NCI-H187 (cell line): ENCODE measurements at places on chromosomes 5 and 9.

GRCh38 chr5:143147383-143147782 lies 256.1 kb downstream of the NR3C1 start:
- DNase-seq: no peak

DNA sequence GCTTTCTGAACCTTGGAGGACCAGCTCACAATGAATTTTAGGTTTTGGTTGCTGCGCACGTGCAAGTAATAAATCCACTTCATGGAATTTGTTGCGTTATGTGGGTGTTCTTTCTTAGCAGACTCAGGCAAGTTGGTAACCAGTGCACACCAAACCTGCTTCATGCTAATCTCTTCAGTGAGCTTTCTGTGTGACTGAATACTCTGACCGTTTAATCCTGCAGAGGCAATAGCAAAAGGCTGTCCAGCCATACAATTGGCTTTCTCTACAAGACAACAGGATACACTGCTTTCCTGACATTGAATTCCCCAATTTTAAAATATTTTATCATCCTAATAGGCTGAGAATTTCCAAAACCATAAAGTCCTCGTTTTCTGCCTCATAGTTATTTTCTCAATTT lies 10.3 kb downstream of the UGT3A2 start:
- DNase-seq: no peak

DNA sequence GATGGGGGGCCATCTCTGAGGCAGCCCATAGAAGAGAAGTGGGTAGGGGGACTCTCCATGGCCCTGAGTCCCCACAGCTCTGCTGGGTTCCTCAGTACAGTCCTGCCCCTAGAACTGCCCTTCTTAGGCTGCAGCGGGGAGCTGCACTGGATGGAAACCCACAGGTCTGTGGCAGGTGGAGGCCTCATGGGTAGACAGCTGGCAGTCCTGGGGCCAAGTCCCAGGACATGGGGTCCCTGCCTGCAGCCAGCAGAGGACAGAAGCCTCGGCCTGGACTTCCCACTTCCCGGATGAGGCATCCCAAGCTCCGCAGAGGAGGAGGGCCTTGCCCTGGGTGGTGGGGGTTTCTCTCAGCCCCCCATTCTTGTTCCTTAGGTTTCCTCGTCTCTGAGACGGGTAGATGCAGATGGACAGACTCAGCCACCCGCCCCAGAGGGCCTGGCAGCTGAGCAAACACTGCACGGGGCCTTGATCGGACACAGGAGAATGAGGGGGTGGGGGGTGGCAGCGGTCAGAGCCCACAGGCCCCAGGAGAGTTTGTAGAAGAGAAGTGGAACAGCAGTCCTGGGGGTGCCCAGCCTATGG lies 153.8 kb downstream of the C9orf50 start:
- no peak for DNase-seq

DNA sequence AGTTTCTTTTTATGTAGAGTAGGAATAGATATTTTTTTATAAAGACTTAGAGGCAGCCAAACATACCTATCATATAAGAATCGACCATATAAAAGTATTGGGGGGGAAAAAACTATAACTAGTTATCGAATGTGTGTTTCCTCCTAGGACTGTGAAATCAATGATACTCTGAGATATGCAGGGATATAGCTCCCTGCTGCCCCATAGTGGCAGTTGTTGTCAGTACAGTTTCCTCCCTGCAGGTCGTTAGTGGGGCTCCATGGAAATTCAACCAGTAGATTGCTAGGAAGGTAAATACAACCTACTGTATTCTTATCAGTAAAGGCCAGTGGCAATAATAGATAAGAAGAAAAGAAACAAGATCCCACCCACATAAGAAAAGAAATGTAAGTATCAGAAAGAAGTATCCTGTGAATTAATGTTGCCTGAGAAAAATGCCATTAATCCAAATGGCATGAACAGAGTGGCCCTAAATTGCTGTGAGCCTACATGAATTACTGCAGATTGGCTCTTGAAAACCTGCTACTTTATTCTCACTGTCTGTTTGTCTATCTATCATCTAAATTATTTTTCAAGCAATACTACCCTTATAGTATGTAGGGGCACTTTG lies 136.9 kb upstream of the FBN2 start:
- DNase-seq: no peak

DNA sequence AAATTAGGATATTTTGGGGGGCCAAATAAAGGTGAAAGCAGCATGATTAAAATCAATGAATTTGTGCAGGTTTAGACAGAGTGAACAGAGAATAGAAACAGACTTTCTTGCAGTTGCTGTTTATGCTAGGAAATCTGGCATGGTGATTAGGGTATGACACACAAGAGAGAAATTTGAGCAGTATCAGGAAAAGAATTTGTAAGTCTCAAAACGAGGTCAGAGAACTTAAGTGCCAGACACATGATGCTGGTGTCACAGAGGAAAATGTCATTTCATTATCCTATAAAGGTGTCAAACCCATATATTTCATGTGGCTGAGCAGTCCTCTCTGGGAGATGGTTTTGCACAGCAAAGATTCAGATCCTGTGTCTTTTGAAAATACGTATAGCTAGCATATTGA lies 15.7 kb downstream of the LVRN start:
- DNase-seq: no peak

GRCh38 chr5:130912088-130912487 lies 253.0 kb downstream of the HINT1 start:
- DNase-seq: no peak

GRCh38 chr5:124315741-124316415 lies 430.6 kb downstream of the ZNF608 start:
- no peak for DNase-seq

DNA sequence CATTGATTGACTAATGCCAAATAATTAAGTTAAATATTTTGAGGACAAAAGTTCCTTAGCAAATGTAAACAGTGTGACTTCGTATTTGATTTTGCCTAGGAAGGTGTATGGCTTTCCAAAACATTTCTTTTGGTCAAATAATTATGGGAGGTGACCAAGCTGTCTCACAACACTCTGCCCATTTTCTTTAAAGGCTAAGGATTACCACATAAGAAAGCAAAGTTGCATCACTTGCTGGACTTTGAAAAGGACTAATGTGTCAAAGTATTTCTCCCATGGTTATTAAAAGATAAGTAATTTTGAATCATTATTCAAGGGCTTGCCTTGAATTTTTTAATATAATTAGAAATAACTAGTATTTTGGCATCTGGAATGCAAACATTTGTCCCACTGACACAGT lies 74.7 kb downstream of the HAPLN1 start:
- no peak for DNase-seq

DNA sequence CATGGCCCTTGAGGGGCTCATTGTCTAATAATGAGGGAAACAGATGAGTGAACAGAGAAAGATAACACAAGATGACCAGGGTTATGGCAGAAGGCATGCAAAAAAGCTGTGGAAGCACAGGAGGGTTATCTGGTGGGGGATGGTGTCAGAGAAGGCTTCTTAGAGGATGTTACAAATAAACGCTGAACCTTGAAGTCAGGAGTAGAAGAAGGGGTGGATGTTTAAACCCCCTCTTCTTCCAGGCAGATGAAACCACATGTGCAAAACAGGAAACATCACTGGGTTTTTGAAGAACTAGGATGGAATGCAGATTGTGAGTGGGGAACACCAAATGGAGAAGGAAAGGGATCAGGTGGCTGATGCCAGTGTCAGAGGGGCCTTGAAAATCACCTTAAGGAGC lies 41.8 kb upstream of the NR5A1 start:
- no peak for DNase-seq

DNA sequence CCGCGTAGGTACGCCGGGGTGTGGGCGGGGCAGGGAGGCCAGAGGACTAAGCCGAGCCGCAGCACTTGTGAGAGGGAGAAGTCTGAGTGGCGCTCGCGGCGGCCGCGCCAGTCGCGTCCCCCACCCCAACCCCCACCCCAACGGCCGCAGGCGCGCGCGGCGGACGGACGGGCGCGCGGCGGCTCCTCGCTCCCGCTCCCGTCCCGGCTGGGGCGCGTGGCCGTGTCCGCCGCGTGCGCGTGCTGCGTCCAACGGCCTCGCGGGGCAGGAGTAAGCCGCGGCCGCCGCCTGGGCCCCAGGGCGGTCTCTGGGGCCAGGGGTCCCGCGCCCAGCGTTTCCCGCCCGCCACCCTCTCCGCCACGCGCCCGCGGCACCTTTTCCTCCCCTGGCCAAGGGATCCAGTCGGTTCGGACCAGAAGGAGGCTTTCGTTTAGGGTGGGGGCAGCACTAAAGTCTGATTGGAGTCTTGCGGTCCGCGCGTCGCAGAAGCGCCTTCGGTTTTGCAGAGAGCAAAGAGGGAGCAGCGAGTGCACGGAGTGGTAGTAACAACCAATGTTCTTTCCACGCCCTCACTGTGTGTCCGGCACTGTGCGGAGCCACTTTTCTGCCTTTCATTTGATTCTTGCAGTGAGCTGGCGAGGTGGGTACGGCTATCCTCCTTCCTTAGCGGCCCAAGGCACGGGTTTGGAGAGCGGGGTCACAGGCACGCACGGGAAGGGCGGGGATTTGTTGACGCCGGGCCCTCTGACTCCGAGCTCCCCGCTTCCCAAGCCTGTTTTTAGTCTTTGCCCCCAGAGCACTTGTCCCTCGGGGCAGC lies 483 bp downstream of the G3BP1 start:
- DNase-seq: no peak

DNA sequence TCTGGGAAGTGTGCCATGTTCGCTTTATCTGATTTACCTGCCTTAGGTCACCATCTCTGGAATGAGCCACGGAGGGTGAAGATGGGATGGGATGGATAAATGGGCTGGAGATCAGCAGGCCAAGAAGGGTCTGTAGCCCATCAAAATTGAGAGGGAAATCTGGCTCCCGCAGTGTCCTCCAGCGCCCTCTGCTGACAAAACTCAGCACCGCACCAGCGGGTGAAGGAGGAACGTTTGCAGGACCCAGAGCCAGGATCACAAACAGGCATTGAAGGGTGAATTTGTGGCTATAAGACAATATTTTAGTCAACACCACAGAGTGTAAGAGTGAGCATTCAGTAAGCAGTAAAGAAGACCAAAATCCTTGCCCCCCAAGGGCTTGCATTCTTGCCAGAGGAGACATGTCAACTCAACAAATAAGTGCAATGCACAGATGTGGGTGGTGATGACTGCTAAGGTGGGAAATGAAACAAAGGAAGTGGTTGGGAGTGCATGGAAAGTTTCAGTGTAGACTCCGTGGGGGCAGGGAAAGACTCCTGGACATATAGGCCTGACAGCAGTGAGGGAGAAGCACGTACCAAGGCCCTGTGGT lies 124.4 kb downstream of the TENT4A start:
- no peak for DNase-seq

DNA sequence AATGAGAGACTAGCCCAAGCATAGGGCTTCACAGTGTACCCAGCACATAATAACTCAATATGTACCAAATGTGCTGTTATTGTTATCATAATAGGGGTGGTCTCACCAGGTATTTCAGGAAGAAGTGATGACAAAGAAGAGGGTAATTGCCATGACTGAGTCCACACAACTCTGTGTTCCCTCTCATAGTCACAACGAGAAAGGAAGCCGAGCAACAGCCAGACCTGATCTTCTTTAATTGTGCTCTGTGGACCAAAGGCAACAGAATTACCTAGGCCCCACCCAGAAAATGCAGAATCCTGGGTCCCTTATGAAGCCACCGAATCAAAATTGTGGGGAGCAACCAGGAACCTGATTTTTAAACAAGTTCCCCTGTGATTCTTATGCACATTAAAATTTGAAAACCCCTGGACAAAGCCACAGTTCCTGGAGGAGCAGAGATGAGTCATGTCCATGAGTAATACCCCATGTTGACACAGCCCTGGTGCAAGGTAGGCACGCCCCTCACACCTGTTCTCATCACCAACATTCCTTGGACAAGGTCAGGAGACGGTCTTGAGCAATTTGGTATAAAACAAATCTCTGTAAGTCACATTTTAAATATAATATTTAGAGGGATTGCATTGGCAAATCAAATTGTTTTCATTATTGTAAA lies 5.2 kb downstream of the FGF1 start:
- no peak for DNase-seq

DNA sequence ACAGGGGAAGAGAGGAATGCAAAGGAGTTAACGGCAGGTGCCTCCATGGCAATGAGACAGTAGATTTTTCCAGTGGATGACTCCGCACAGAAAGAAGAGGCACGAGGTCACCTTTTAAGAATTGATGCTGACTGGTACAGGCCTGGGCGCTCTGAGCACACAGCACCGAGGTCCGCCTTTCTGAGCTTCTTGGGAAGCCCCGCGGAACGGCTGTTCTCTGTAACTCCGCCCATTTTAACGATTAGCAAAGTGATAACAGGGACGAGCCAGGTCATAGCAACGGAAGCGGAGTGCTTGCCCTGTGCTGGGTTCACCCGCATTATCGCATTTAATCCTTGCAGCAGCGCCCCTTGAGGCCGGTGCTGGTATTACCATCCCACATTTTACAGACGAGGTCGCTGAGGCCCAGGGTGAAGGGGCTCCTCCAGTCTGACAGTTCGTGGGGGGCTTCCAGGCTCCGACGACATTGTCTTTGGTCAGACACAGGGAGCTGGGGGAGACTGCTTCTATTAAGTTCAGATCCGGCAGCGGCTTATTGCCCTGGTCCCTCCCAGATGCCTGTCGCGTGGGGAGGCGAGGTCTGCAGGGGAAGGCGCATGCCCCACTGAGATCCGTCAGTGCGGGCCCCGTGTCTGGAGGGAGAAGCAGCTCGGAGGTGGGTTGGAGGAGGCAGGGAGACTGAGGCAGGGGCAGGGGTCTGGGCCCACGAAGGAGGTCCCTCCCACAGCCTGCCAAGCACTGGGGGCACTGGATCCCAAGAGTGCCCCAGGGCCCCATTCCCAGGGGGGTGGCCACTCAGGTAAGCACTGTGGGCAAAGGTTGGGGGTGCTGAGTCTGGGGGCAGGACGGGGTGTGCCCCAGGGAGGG lies 22.3 kb upstream of the HMCN2 start:
- DNase-seq: no peak

DNA sequence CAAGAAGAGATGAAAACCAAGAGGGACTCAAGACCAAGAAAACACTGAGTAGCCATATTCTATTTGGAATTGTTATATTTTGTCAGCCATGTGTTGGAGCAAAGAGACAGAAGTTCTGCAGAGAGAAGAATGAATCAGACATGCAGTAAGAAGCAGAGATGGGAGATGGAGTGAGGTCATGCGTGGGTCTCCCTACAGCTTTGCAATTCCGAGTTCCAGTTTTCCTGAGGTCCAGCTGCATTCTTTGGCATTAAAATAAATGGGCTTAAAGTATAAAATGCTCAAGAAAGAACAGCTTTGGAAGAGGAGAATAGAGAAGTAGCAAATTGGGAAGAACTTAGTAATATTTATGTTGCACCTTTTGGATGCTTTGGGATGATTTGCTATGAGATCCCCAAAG lies 361.6 kb downstream of the NPR3 start:
- no peak for DNase-seq

DNA sequence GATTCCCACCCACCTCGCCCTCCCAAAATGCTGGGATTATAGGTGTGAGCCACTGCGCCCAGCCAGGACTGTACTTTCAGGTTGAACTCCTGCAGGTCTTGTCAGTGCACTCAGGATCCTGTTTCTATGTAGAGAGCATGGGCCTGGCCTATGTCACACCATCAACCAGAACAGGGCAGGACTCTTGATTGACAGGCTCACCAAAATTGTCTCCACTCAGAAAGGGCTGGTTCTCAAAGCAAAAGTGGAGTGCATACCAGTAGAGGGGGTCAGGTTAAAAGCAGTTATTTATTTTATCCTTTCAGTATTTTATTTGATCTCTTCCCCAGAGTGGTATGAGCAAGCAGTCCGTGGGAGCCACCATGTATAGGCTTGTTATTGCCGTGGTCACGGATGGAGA lies 27.4 kb upstream of the POU4F3 start:
- no peak for DNase-seq

GRCh38 chr5:51208296-51208695 lies 175.0 kb upstream of the ISL1 start:
- DNase-seq: no peak

GRCh38 chr9:134908524-134909309 lies 9.0 kb downstream of the FCN1 start:
- DNase-seq: no peak
